ENCODE measurements at places on chromosomes 4 and X. TPM values are rescaled to one million over a fixed set of nuclear protein-coding genes. Genes with fewer than 3 reads are reported as not detected.

The STK32B gene
- 1.6 TPM for total RNA-seq

The DUX4 gene
- total RNA-seq: not detected

The EPHA5 gene
- total RNA-seq: 8.9 TPM

The AMOT gene
- 38.2 TPM for total RNA-seq

The SPON2 gene
- 35.6 TPM for total RNA-seq

The FAM241A gene
- total RNA-seq: 7.1 TPM

The TRPC3 gene
- total RNA-seq: 0.98 TPM

The SLC34A2 gene
- total RNA-seq: 2.5 TPM

The FRAS1 gene
- total RNA-seq: 9.7 TPM

The CLTRN gene
- total RNA-seq: 0.45 TPM

The RGN gene
- total RNA-seq: 6.0 TPM

The GIMD1 gene
- total RNA-seq: not detected

The NAP1L2 gene
- total RNA-seq: 7.9 TPM

The MAGEE1 gene
- 5.8 TPM for total RNA-seq

The GPM6B gene
- total RNA-seq: 527 TPM

The HMX1 gene
- total RNA-seq: not detected

The HPSE gene
- total RNA-seq: 4.1 TPM

The FAT1 gene
- total RNA-seq: 151 TPM

The TLR6 gene
- total RNA-seq: 8.2 TPM

The TMPRSS11D gene
- total RNA-seq: not detected

The CT45A5 gene
- not detected for total RNA-seq

The TMEM35A gene
- total RNA-seq: 2.3 TPM

The EDA gene
- total RNA-seq: 9.2 TPM

The HAUS3 gene
- total RNA-seq: 15.4 TPM

The MAML3 gene
- 11.0 TPM for total RNA-seq

The ATP6AP2 gene
- total RNA-seq: 103 TPM

The ZNF185 gene
- 26.9 TPM for total RNA-seq

The SLC6A14 gene
- 0.18 TPM for total RNA-seq

The CYTL1 gene
- total RNA-seq: 8.3 TPM

The HMGN5 gene
- 9.5 TPM for total RNA-seq

The FBXW7 gene
- 85.0 TPM for total RNA-seq

The HTN1 gene
- not detected for total RNA-seq

The MFAP3L gene
- 30.7 TPM for total RNA-seq

The UGT2B17 gene
- total RNA-seq: not detected

The SPP1 gene
- total RNA-seq: 254 TPM

The FAM9B gene
- total RNA-seq: not detected

The GUCY1A1 gene
- total RNA-seq: 16.1 TPM

The SLC16A2 gene
- total RNA-seq: 18.2 TPM

The COL4A6 gene
- 1.2 TPM for total RNA-seq

The ZNF330 gene
- total RNA-seq: 34.4 TPM

The CXCL11 gene
- 1.2 TPM for total RNA-seq

The MND1 gene
- total RNA-seq: not detected

The HGFAC gene
- total RNA-seq: not detected

The KIF4A gene
- total RNA-seq: 0.18 TPM

The SH3D19 gene
- 155 TPM for total RNA-seq

The MAGEB6B gene
- total RNA-seq: not detected

The OTC gene
- total RNA-seq: 0.36 TPM

The ZDHHC9 gene
- total RNA-seq: 30.4 TPM

The DMRTC1 gene
- not detected for total RNA-seq

The CAPN6 gene
- total RNA-seq: 7.1 TPM

The FGD1 gene
- 7.3 TPM for total RNA-seq

The PAGE2B gene
- not detected for total RNA-seq

The IGFBP7 gene
- 482 TPM for total RNA-seq

The ADD1 gene
- total RNA-seq: 429 TPM

The TECRL gene
- not detected for total RNA-seq

The NOX1 gene
- not detected for total RNA-seq

The SRD5A3 gene
- 14.6 TPM for total RNA-seq

All from sciatic nerve (tissue), 2 donors.